ENCODE measurements at places on chromosomes 7 and 10. TPM values are rescaled to one million over a fixed set of nuclear protein-coding genes. Genes with fewer than 3 reads are reported as not detected.

- H3K27ac ChIP-seq = no peak overlapping the region
- H3K27me3 ChIP-seq = no peaks in the 10 kb centered on the region
- H3K4me3 ChIP-seq = no peak overlapping the region
- DNase-seq = no peak
- peaks cover 16% of the 10 kb centered on the region for H3K4me1 ChIP-seq
- peaks cover 10% of the 10 kb centered on the region for H3K36me3 ChIP-seq
Observed at GRCh38 chr7:37284285-37284684, 164.4 kb downstream of the ELMO1 start.

DNA sequence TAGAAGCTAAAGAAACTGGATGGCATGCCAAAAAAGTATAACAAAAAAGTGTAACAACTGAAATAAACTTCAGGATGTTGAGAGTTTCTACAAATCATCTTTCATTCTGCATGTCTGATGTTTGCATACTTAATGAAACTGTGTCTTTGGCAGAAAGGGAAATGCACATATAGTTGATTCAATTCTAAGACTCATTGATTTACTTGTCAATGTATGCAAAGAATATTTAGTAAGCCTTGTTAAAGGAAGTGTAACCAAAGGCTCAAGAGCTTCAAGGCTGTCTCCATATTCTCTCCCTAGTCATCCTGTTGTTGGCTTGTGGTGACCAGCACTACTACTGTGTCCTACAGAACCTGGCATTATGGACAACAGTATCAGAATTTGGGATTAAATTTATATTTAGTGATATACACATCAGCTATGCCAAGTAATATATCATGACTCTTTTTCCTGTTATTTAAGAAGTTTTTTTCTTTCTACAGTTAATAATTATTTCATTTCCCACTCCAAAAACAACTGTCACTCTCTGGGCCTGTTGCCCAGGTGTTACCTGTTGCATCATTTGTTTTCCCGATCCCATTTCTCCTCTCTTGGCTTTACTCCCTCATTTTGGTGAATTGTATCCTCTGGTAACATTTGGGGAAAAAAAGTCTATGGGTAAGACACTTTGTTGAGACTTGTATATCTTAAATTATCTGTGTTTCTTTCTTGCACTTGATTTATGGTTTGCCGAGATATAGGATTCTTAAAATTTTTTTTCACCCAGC is 226.6 kb upstream of the BMPER start:
- H3K36me3 ChIP-seq = peaks cover 14% of the 10 kb centered on the region
- H3K27ac ChIP-seq = no peak overlapping the region
- H3K27me3 ChIP-seq = no peaks in the 10 kb centered on the region
- no peak overlapping the region for H3K4me3 ChIP-seq
- no peak for DNase-seq
- H3K4me1 ChIP-seq = no peaks in the 10 kb centered on the region

GRCh38 chr10:74704629-74705357 is 121.6 kb upstream of the KAT6B start:
- peaks cover 22% of the 10 kb centered on the region for H3K36me3 ChIP-seq
- no peak overlapping the region for H3K4me3 ChIP-seq
- H3K4me1 ChIP-seq = no peaks in the 10 kb centered on the region
- H3K27me3 ChIP-seq = no peaks in the 10 kb centered on the region
- DNase-seq = no peak

- H3K4me1 ChIP-seq = peaks cover 11% of the 10 kb centered on the region
- H3K27ac ChIP-seq = no peak overlapping the region
- no peak for DNase-seq
- no peak overlapping the region for H3K4me3 ChIP-seq
Observed at GRCh38 chr7:134690016-134690415, 43.4 kb downstream of the BPGM start.

GRCh38 chr10:10193848-10194247 is 823.8 kb upstream of the CELF2 start:
- H3K36me3 ChIP-seq = no peaks in the 10 kb centered on the region
- no peak overlapping the region for H3K27ac ChIP-seq
- peaks cover 5% of the 10 kb centered on the region for H3K27me3 ChIP-seq
- DNase-seq = no peak
- H3K4me1 ChIP-seq = no peaks in the 10 kb centered on the region
- no peak overlapping the region for H3K4me3 ChIP-seq

GRCh38 chr7:5425507-5426225 is 2.0 kb upstream of the TNRC18 start:
- no peak overlapping the region for H3K4me3 ChIP-seq
- no peak overlapping the region for H3K27ac ChIP-seq
- H3K4me1 ChIP-seq = peaks cover 22% of the 10 kb centered on the region
- no peak for DNase-seq
- H3K27me3 ChIP-seq = peaks cover 87% of the 10 kb centered on the region
- no peaks in the 10 kb centered on the region for H3K36me3 ChIP-seq

The GJD4 gene
- not detected for total RNA-seq

The MET gene
- 0.58 TPM for total RNA-seq

The ELOVL3 gene
- total RNA-seq = not detected
